ENCODE measurements at places on chromosomes 1 and 21.

GRCh38 chr1:40372658-40373322 is 737 bp upstream of the SMAP2 start:
- peaks cover 29% of the 10 kb centered on the region for H3K36me3 ChIP-seq
- peak overlapping the region; percentile 84 for H3K4me3 ChIP-seq
- H3K27me3 ChIP-seq, result no peaks in the 10 kb centered on the region
- peak overlapping the region; percentile 90 for H3K27ac ChIP-seq
- no peak for DNase-seq

DNA sequence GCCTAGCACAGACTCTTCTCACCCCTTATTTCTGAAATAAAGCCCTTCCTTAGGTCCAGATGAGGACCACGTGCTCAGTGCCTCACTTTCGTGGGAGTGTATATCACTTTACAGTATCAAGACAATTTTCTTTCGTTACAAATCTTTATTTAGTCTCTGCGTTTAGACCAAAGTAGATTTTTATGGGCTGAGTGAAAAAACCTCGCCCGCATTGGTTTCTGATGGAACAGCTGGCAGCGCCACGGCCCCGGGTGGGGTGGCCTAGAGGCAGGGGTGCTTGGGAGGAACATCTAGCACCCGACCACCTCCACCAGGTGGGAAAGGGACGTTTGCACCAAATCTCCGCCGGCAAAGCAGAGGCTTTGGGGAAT is 7.6 kb downstream of the SIM2 start:
- no peaks in the 10 kb centered on the region for H3K36me3 ChIP-seq
- no peak overlapping the region for H3K27ac ChIP-seq
- no peak for DNase-seq
- H3K27me3 ChIP-seq, result peaks cover 81% of the 10 kb centered on the region
- H3K4me3 ChIP-seq, result no peak overlapping the region

- no peaks in the 10 kb centered on the region for H3K36me3 ChIP-seq
- no peak for DNase-seq
- peaks cover 11% of the 10 kb centered on the region for H3K27me3 ChIP-seq
- H3K27ac ChIP-seq, result no peak overlapping the region
- H3K4me3 ChIP-seq, result no peak overlapping the region
Observed at GRCh38 chr1:18293291-18293690, 185.7 kb downstream of the IGSF21 start.

GRCh38 chr1:110138956-110139355 is 11.3 kb upstream of the SLC6A17 start:
- H3K27ac ChIP-seq, result no peak overlapping the region
- H3K4me3 ChIP-seq, result no peak overlapping the region
- DNase-seq, result no peak
- peaks cover 8% of the 10 kb centered on the region for H3K4me1 ChIP-seq
- peaks cover 38% of the 10 kb centered on the region for H3K27me3 ChIP-seq
- no peaks in the 10 kb centered on the region for H3K36me3 ChIP-seq

DNA sequence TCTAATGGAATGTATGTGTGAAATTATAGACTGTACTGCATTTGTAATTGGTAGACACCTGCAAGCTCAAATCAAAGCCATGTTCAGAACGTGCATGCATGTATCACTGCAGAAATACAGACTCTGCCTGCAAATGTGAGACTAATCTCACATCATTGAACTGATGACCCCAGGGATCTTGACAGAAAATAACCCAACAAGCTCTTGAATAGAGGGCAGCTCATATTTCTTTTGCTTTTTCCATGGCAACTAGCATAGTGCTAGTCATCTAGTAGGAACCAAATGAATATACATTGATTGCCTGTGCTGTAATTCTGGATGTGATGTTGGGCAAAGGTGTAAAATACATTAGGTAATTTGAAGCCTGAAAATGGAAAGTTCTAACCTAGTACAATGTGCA is 62.4 kb downstream of the PTPRC start:
- H3K27ac ChIP-seq, result peak overlapping the region; percentile 80
- H3K4me1 ChIP-seq, result peaks cover 72% of the 10 kb centered on the region
- no peaks in the 10 kb centered on the region for H3K27me3 ChIP-seq
- no peak overlapping the region for H3K4me3 ChIP-seq
- DNase-seq, result no peak
- H3K36me3 ChIP-seq, result peaks cover 83% of the 10 kb centered on the region

GRCh38 chr1:235077571-235078479 is 50.8 kb downstream of the TOMM20 start:
- H3K4me3 ChIP-seq, result peak overlapping the region; percentile 64
- H3K4me1 ChIP-seq, result peaks cover 33% of the 10 kb centered on the region
- peaks cover 2% of the 10 kb centered on the region for H3K36me3 ChIP-seq
- no peaks in the 10 kb centered on the region for H3K27me3 ChIP-seq
- no peak overlapping the region for H3K27ac ChIP-seq

GRCh38 chr1:202691816-202692215 is 18.4 kb downstream of the SYT2 start:
- no peaks in the 10 kb centered on the region for H3K36me3 ChIP-seq
- H3K27me3 ChIP-seq, result peaks cover 21% of the 10 kb centered on the region
- H3K4me3 ChIP-seq, result no peak overlapping the region
- no peaks in the 10 kb centered on the region for H3K4me1 ChIP-seq

DNA sequence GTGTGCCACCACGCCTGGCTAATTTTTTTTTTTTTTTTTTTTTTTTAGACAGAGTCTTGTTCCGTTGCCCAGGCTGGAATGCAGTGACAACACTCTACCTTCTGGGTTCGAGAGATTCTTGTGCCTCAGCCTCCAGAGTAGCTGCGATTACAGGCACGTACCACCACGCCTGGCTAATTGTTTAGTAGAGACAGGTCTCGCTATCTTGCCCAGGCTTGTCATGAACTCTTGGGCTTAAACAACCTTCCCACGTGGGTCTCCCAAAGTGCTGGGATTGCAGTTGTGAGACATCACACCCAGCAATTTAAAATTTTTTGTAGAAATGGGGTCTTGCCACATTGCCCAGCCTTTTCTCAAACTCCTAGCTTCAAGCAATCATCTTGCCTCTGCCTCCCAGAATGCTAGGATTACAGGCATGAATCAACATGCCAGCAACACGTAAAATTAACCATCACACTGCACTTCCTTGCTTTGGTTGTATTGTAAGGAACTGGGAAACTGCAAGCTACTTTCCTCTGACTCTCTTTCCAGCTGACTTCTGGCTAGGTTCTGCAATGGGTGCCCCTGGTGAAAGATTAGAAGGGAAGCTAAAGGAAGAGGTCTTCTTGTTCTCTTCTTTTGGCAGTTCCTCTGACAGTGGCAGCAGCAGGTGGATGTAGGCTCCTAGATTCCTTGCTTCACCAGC is 13.9 kb upstream of the IL6R start:
- H3K27me3 ChIP-seq, result peaks cover 2% of the 10 kb centered on the region
- peaks cover 2% of the 10 kb centered on the region for H3K36me3 ChIP-seq
- H3K27ac ChIP-seq, result no peak overlapping the region
- DNase-seq, result no peak
- H3K4me3 ChIP-seq, result no peak overlapping the region
- H3K4me1 ChIP-seq, result peaks cover 9% of the 10 kb centered on the region

GRCh38 chr1:42947965-42948732 is 10.5 kb downstream of the SLC2A1 start:
- H3K27ac ChIP-seq, result peak overlapping the region; percentile 56
- peaks cover 89% of the 10 kb centered on the region for H3K4me1 ChIP-seq
- no peak for DNase-seq
- H3K36me3 ChIP-seq, result peaks cover 44% of the 10 kb centered on the region
- no peak overlapping the region for H3K4me3 ChIP-seq

DNA sequence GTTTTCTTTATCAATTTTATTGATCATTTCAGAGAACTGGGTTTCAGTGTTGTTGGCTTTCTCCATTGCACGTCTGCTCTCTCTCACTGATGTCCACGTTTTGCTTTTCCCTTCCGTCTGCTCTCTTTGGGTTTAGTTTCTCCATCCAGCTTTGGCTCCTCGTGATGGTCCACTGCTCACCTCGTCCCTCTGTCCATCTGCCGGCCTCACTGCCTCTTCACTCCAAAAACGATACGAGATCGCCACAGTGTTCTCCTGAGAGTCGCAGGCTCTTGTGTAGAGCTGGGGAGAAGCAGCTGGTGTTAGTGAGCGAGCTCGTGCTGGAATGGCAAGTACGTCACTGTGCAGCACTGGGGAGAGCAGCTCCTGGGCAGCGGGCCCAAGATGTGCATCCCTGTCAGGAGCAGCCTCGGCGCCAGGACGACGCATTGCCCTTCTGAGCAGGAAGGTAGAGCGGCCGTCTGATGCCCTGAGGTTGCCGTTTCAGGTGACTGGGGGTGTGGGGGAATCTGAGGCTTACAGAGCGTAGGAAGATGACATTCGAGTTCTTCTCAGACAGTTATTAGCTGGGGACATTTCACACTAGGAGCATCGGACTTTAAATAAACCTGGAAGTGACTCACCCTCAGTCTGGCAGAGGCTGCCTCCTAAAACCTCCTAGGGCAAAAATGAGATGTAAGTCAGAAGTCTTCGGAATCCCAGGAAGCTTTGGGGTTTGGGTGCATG is 31.4 kb upstream of the PCBP3 start:
- no peak for DNase-seq
- H3K27me3 ChIP-seq, result peaks cover 32% of the 10 kb centered on the region
- H3K4me1 ChIP-seq, result peaks cover 18% of the 10 kb centered on the region
- no peaks in the 10 kb centered on the region for H3K36me3 ChIP-seq
- H3K4me3 ChIP-seq, result no peak overlapping the region

GRCh38 chr1:205488074-205488723 is 16.3 kb upstream of the CDK18 start:
- H3K4me1 ChIP-seq, result peaks cover 4% of the 10 kb centered on the region
- no peak overlapping the region for H3K27ac ChIP-seq
- peaks cover 49% of the 10 kb centered on the region for H3K27me3 ChIP-seq

- no peaks in the 10 kb centered on the region for H3K36me3 ChIP-seq
- DNase-seq, result no peak
- peaks cover 2% of the 10 kb centered on the region for H3K4me1 ChIP-seq
- peaks cover 5% of the 10 kb centered on the region for H3K27me3 ChIP-seq
- H3K4me3 ChIP-seq, result no peak overlapping the region
- H3K27ac ChIP-seq, result no peak overlapping the region
Observed at GRCh38 chr1:2596530-2597333, 10.2 kb downstream of the PRXL2B start.

DNA sequence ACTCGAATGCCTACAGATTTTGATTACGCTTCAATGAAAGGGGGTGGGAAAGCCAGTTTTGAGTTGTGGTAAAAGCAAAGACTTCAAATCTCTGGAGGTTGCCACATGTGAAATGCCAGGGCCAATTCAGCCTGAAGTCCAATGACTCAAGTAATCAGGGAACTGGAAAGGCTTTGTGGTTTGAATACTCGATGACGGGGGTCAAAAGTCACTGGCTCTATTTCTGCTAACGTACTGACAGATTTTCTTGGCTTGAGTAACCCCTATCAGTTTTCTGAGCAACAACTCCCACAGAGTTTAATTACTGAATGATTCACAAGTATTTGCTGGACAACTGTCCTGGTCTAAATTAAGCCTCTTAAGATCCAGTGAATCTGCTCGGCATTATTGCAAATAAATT is 152.2 kb downstream of the SIPA1L2 start:
- H3K36me3 ChIP-seq, result no peaks in the 10 kb centered on the region
- H3K4me3 ChIP-seq, result no peak overlapping the region
- DNase-seq, result no peak
- H3K27ac ChIP-seq, result no peak overlapping the region
- peaks cover 8% of the 10 kb centered on the region for H3K27me3 ChIP-seq

DNA sequence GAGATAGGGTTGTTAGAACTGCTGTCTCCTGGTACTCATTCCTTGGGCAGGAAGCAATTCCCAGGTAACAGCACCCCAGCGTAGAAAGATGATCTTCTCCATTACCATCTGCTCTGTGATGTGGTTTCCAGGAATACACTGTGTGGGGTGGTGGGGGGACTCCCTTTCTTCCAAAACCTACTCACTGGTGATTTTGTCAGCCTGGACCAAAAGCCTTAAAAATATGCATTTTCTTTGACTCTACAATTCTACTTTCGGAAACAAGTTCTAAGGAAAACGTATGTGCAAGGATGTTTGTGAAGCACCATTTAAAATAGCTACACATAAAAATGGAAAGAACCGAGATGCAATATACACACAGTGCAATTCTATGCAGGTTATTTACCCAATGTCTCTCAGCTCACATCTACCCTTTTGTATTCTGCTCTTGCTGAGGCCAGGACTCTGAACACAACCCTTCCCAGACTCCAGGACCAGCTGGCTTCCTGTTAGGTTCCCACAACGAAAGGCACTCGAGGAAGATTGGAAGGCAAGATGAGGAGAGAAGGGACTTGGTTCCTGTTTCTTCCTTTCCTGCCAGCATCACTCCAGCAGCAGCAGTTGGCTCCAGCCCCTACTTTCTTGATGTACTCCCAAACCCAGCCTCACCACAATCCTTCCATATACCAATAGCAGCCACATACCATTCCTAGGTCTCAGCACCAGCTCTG is 33.0 kb upstream of the GJB5 start:
- H3K36me3 ChIP-seq, result no peaks in the 10 kb centered on the region
- H3K4me3 ChIP-seq, result no peak overlapping the region
- DNase-seq, result no peak
- H3K27me3 ChIP-seq, result peaks cover 10% of the 10 kb centered on the region

DNA sequence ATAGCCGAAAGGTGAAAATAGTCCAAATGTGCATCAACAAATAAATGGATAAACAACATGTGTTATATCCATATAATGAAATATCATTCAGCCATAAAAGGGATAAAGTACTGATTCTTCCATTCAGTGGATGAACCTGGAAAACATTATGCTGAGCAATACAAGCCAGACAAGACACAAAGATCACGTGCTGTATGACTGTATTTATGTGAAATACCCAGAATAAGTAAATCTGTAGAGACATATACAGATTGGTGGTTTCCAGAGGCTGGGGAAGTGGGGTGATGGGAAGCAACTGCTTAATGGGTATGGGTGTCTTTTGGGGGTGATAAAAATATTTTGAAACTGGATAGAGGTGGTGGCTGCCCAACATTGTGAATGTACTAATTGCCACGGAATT is 13.3 kb upstream of the GSTM4 start:
- no peak for DNase-seq
- no peak overlapping the region for H3K27ac ChIP-seq
- peaks cover 12% of the 10 kb centered on the region for H3K27me3 ChIP-seq
- H3K4me3 ChIP-seq, result no peak overlapping the region
- peaks cover 13% of the 10 kb centered on the region for H3K4me1 ChIP-seq

GRCh38 chr1:21592086-21592865 is 76.9 kb downstream of the RAP1GAP start:
- DNase-seq, result no peak
- H3K27me3 ChIP-seq, result peaks cover 7% of the 10 kb centered on the region
- H3K36me3 ChIP-seq, result no peaks in the 10 kb centered on the region
- H3K4me3 ChIP-seq, result no peak overlapping the region
- H3K27ac ChIP-seq, result no peak overlapping the region
- H3K4me1 ChIP-seq, result no peaks in the 10 kb centered on the region

GRCh38 chr1:40687059-40687458 is 4.4 kb upstream of the NFYC start:
- no peak for DNase-seq
- peaks cover 14% of the 10 kb centered on the region for H3K4me1 ChIP-seq
- H3K27ac ChIP-seq, result no peak overlapping the region
- H3K36me3 ChIP-seq, result peaks cover 28% of the 10 kb centered on the region
- no peaks in the 10 kb centered on the region for H3K27me3 ChIP-seq
